ENCODE measurements at places on chromosomes 6 and 20.

GRCh38 chr6:110960014-110960390 lies 1.5 kb downstream of the GTF3C6 start:
- no peak for DNase-seq

DNA sequence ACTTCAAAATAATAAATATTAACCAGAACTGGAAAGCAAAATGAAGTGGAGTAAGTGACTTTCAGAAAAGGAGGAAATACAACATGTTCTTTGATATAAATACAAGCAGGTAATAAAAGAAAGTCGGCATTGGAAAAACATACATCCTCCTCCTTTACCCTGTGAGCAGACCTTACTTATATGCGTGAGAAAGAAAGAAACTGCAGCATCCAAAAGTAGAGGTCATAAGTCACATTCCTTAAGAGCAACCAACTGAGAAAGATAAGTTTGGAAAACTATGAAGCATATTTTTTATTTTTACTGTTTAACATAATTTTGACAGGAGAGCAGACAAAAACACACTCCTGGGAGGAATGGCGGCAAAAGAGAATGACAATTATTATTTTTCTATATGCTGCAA lies 155.5 kb downstream of the HACE1 start:
- DNase-seq: no peak

GRCh38 chr20:14597206-14597715 lies 259.8 kb upstream of the FLRT3 start:
- DNase-seq: no peak

DNA sequence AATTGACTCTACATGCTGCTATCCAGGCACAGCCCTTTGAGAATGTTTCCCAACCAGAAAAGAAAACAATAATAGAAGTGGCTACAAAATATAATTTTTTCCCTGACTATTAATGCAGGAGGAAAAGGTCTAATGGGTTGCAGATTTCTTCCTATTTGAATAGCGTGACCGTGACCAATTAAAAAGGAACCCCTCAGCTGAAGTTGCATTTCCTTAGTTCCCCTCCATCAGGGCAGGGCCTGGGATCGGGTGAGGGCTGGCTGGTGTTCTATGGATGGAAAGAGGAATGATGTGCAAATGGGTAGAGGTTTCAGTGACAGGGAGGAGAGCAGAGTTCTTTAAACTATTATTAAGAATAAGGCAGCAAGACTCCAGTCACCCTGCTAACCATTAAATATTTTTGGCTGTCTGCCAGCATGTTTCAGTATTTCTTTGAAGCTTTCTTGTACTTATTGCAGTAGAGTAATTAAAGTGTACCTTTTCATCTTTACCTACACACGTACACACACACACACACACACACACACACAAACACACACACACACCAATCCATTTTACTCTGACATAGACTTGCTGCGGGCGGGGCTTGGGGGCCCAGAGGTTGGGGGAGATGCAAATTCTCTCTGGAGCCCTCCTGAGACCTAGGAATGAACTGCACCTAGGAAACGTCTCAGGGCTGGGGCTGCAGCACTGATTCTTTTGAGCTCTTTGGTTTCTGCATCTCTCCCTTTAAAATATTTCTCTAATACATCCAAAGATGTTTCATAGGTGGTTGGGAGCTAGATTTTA lies 154.8 kb upstream of the SLC35B3 start:
- no peak for DNase-seq

DNA sequence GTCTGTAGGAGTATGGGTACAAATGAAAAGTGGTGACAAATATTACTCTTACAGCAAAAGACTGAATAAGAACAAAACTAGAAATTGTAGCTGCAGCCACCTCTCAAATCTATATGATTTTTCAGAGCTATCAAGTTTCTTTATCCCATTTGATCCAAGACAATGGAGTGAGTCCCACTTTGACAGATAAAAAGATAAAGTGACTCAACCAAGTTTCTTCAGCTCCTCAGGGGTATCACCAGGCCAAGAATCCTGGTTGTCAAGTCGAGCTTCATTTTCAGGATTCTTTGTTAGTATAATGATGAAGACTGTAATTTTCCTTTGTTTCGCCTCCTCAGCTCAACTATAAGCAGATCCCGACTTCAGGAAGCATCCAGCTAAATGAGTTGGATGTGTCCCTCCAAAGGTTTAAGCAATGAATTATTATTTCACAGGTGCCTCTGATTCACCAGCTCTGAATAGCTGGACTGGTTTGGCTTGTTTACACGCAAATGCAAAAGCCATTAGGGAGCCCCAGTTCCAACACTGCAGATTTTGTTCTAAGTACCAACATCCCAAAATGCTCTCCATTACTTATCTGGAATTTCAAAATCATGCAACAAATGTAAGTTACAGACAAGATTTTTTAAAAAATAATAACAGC lies 238.9 kb downstream of the MAFB start:
- DNase-seq: no peak

GRCh38 chr6:124722141-124722878 lies 239.9 kb upstream of the RNF217 start:
- no peak for DNase-seq

All from right hindlimb (tissue), 1 donor.